ENCODE measurements at places on chromosomes 7 and 10. TPM values are rescaled to one million over a fixed set of nuclear protein-coding genes. Genes with fewer than 3 reads are reported as not detected.

NKX2-3 gene
- not detected for total RNA-seq

LDB3 gene
- under 0.01 TPM for total RNA-seq

TUBAL3 gene
- total RNA-seq, result not detected

CTAGE8 gene
- total RNA-seq, result 0.83 TPM

AZGP1 gene
- not detected for total RNA-seq

CCL26 gene
- total RNA-seq, result 1.3 TPM

STK31 gene
- total RNA-seq, result under 0.01 TPM

CROT gene
- 23.0 TPM for total RNA-seq

ZNF736 gene
- total RNA-seq, result 10.2 TPM

SRRM3 gene
- 1.0 TPM for total RNA-seq

CSGALNACT2 gene
- 43.9 TPM for total RNA-seq

CTAGE6 gene
- 0.17 TPM for total RNA-seq

TMEM236 gene
- 0.17 TPM for total RNA-seq

POMZP3 gene
- 1.5 TPM for total RNA-seq

AKR1C2 gene
- 10.6 TPM for total RNA-seq

INMT gene
- 75.8 TPM for total RNA-seq

ZNF438 gene
- 3.9 TPM for total RNA-seq

CYTH3 gene
- total RNA-seq, result 24.4 TPM

TMEM176B gene
- 95.3 TPM for total RNA-seq

VWDE gene
- under 0.01 TPM for total RNA-seq

GTPBP4 gene
- 28.7 TPM for total RNA-seq

PIK3AP1 gene
- 0.17 TPM for total RNA-seq

PHKG1 gene
- 1.3 TPM for total RNA-seq

PIP gene
- total RNA-seq, result not detected

PAPSS2 gene
- total RNA-seq, result 102 TPM

CUZD1 gene
- total RNA-seq, result 0.50 TPM

IL2RA gene
- not detected for total RNA-seq

TRIL gene
- total RNA-seq, result 0.17 TPM

CDK14 gene
- total RNA-seq, result 41.1 TPM

ASIC3 gene
- total RNA-seq, result 0.17 TPM

CARD11 gene
- total RNA-seq, result not detected

Measured in fibroblast of lung (primary cell).